ENCODE measurements at places on chromosomes 11 and 22.
A peak's percentile ranks its signal among the peaks of the same experiment; 100 is the strongest.

DNA sequence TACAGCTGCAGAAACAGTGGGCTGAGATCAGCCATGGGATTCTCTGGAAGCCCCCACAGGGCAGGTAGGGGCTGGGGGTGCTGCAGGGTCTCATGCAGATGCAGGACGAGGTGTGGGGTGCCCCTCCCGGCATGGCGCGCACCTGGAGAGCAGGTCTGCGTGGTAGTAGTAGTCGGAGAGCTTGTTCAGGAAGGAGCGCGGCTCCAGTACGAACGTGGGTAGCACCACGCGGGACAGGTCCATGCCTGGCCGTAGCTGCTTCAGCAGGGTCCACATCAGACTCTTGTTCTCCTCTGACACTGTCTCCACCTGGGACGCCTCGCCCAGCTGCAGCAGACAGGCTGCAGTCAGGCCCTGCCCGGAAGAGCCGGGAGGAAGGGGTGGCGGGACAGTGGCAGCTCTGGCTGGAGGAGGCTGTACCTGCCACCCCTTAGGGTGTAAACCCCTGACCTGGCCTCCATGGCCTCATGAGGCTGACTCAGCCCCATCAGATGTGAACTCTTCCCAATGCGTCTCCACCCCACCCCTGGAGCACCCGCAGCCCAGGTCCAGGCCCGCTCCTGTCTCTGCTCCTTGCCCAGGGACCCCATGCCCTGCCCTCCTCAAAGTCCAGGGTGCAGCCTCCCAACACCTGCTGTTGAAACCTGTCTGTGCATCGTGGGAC, 47.0 kb upstream of the CARS1 start:
- DNase-seq = no peak
- H3K4me1 ChIP-seq = no peaks in the 10 kb centered on the region
- H3K36me3 ChIP-seq = no peaks in the 10 kb centered on the region
- no peak overlapping the region for H3K4me3 ChIP-seq
- H3K27me3 ChIP-seq = no peaks in the 10 kb centered on the region

DNA sequence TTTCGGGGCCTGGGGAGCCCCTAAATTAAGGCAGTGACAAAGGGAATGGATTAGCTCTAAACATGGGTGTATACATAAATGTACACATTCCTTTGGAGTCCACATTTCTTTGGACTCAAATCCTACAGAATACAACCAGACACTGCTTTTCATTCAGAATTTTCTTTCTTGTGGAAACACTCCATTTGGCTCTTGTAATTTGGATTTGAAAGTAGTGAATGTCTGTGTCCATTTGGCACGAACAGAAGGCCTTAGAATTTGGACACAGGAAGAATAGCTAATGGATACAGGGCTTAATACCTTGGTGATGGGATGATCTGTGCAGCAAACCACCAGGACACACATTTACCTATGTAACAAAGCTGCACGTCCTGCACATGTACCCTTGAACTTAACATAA, 399.5 kb downstream of the NELL1 start:
- H3K4me1 ChIP-seq = no peaks in the 10 kb centered on the region
- no peaks in the 10 kb centered on the region for H3K27me3 ChIP-seq
- no peaks in the 10 kb centered on the region for H3K36me3 ChIP-seq
- DNase-seq = no peak

DNA sequence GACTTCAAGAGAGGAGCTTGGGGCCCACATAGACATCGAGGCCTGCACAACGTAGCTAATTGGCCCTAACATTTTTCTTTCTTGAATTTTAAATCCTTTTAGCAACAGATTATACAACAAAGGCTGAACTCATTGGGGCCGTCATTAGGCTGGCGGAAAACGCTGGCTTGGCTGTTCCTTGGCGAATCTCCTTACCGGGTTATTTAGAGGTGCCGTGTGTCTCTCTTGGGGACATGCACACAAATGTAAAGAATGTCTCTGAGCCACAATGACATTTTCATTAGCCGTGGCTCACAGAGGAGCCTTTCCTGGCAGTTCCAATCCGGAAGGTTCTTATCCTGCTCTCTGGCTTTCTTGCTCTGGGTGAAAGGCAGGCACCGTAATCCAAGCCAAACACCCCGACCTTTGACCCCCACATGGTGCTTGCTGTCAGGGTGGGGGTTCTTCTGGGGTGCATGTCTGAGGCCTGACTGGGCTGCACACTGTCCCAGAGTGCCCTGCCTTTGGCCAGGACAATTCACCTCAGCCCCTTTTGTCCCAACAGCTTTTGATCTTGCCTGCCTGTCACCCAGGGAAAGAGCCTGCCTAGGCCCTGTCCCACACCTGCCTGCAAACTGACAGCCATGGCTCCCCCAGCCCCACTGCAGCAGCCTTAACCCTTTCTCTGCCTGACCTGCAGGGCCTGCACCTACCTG, 9.2 kb upstream of the FGF3 start:
- no peak overlapping the region for H3K27ac ChIP-seq
- H3K27me3 ChIP-seq = peaks cover 16% of the 10 kb centered on the region

DNA sequence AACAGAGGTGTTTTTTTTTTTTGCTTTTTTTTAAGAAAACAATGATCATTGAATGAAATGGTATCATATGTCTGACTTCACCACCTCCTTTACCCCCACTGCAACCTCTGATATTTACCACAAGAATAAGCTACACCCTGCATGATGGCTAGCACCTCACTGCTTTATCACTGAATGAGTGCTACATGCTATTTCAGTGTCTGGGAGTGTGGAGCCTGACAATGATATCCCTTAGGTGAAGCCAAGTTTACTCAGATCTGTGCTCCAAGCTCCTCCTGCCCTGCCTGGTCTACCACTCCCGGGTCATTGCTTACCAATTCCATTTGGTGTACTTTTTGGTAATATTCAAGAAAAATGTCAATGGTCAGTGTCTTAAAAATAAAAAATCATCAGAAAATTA, 21.1 kb downstream of the MMP20 start:
- H3K4me1 ChIP-seq = no peaks in the 10 kb centered on the region
- no peaks in the 10 kb centered on the region for H3K36me3 ChIP-seq
- no peaks in the 10 kb centered on the region for H3K27me3 ChIP-seq
- no peak overlapping the region for H3K4me3 ChIP-seq
- no peak for DNase-seq

DNA sequence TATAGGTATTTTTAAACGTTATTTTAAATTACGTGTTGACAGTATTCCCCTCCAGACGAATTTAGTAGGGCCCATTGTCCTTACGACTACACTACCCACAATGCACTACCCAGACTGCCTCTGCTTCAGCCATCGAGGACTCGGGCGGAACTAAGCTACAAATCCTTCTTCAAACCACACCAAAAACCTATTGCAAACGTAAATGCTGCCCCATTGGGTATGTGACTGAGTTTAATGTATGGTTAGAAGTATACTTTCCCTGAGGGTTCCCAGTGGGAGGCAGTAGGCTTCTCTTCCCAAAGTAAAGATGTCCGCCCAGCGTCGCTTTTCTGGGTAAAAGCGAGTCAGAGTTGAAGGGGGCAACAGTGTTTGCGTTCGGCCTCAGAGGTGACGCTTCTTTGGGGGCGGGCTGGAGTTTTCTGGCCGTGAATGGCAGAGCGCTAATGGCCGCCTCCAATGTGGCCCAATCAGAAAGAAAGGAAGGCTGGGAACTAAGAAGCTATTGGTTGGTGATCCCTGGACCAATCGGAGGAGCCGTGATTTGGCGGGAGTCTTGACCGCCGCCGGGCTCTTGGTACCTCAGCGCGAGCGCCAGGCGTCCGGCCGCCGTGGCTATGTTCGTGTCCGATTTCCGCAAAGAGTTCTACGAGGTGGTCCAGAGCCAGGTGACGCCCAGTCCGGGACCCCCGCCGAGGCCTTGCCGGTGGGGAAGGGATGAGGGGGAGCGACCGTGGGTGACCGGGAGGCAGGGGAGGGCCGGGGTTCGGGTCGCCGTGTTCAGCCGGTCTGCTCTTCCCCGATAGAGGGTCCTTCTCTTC, at the start of gene CDC45:
Gene CDC45, plus strand, starts transcription at position 566 of the 818 bp plus-strand sequence. Its CDS starts 49 bp downstream, at position 615.
- H3K27me3 ChIP-seq = no peaks in the 10 kb centered on the region
- H3K4me1 ChIP-seq = peaks cover 5% of the 10 kb centered on the region
- peak within 1 kb of the TSS; percentile 99 for H3K27ac ChIP-seq
- peak; percentile 96 for DNase-seq
- H3K4me3 ChIP-seq = peak within 1 kb of the TSS; percentile 99
- no peaks in the 10 kb centered on the region for H3K36me3 ChIP-seq

- H3K27me3 ChIP-seq = no peaks in the 10 kb centered on the region
- peak overlapping the region; percentile 71 for H3K27ac ChIP-seq
- DNase-seq = no peak
These were observed 23.1 kb upstream of the CDC42EP2 start for GRCh38 chr11:65291613-65292012.

DNA sequence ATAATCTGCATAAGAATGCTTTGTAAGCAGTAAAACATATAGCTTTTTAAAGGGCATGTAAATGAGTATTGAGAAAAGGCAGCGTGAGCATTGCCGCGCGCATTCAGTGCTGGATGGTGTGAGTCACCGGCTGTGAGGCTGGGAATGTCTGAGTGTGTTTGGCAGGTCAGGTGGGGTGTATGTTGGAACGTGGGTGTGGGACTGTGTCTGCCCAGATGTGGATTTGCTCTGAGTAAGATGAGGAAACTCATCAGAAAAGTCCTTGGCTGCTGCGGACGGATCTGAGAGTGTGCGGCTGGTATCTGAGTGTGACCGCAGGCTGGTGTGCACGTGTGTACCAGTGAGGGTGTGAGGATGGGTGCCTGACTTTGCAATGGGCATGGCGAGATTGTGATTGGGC, 66.2 kb upstream of the NECTIN1 start:
- H3K27me3 ChIP-seq = no peaks in the 10 kb centered on the region
- H3K36me3 ChIP-seq = no peaks in the 10 kb centered on the region
- DNase-seq = no peak

DNA sequence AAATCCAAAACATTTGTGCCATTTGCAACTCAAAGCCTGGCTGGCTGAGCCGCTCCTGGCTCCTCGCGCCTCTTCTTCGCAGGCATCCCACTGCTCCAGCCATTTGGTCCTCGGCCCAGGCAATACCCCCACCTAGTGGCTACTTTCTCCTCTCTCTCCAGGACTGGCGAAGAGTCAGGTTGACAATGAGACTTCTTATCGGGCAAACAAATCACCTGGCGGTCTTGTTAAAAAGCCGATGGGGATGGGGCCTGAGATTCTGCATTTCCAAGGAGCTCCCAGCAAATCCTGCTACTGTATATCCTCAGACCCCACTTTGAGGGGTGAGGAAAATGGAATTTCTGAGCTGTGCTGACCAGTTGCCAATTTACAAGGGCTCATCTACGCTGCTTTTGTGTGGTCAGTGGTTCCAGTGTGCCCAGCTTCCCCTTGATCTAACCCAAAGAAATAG, 89.0 kb downstream of the ISX start:
- no peaks in the 10 kb centered on the region for H3K27me3 ChIP-seq
- DNase-seq = peak; percentile 19
- no peak overlapping the region for H3K4me3 ChIP-seq
- H3K27ac ChIP-seq = no peak overlapping the region

DNA sequence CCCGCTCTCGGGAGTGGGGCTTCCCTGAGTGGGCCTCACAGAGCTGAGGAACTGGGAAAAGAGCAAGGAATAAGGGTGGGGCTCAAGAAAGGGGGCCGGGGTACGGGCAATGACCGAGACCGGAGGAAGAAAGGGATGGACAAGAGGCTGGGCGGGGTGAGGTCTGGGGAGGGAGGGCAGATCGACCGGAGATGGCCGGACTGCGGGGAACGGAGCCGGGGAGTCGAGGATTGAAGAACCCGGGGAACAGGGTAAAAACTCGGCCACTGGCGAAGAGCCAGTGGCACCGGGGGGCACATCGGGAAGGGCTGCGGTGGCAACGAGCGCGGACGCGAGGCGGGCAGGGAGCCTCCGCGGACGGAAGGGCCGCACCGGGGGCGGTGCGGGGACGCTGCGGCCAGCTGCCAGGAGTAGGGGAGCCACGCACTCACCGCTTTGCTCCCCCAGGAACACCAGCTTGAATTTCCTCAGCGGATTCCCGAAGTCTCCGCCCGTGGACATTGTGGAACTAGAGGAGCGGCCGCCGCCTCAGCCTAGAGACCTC, 667 bp downstream of the RAB6A start:
- no peaks in the 10 kb centered on the region for H3K27me3 ChIP-seq
- peak overlapping the region; percentile 96 for H3K27ac ChIP-seq
- peak; percentile 61 for DNase-seq
- H3K4me3 ChIP-seq = peak overlapping the region; percentile 91
- no peaks in the 10 kb centered on the region for H3K4me1 ChIP-seq

DNA sequence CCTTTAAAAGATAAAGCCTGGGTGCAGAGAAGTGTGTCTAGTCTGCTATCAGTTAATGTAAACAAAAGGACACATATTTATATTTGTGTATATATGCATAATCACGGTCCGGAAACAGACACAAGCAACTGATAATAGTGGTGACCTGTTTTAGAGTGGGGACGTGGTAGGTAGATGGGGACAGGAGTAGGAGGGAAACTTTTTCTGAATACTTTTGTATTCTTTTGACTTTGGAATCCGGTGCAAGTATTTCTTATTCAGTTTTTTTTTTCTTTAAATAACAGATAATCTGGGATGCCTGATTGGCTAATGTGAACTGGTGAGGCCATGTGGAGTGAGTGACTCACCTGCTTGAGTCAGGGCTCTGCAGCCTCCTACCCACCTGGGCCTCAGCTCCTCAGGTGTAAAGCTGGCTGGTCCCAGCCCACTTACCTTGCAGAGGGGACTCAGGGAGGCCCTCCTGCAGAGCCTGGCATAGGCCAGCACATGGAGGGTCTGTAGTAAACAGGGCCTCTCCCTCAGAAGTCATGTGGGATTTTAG, 15.3 kb downstream of the MICAL2 start:
- no peaks in the 10 kb centered on the region for H3K27me3 ChIP-seq
- no peak overlapping the region for H3K4me3 ChIP-seq
- no peak overlapping the region for H3K27ac ChIP-seq
- no peaks in the 10 kb centered on the region for H3K4me1 ChIP-seq
- DNase-seq = no peak
- H3K36me3 ChIP-seq = no peaks in the 10 kb centered on the region

- no peak for DNase-seq
- H3K4me3 ChIP-seq = peak overlapping the region; percentile 63
- H3K4me1 ChIP-seq = no peaks in the 10 kb centered on the region
- H3K27ac ChIP-seq = peak overlapping the region; percentile 85
These were observed 632 bp upstream of the CCDC34 start for GRCh38 chr11:27363576-27364117.

- no peaks in the 10 kb centered on the region for H3K27me3 ChIP-seq
- H3K4me3 ChIP-seq = no peak overlapping the region
- H3K4me1 ChIP-seq = no peaks in the 10 kb centered on the region
These were observed 32.2 kb downstream of the ELMOD1 start for GRCh38 chr11:107623183-107623582.

DNA sequence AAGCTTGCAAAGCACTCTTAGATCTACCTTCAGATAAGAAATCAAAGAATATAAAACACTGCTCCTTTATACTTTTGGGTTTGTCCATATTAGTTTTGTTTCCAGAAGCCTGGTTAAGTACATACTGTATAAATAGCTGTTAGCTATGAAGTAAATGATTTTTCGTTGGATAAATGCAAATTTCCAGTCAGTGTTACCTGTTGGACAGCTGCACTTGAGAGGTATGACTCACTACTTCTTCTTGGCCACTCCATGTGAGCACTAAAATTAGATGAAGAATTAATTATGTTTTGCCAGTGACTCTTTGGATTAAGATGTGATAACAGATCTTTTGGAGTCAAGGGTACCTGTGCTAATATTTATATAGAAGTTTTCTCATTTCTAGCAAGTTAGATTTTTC, 9.5 kb upstream of the TSG101 start:
- no peak for DNase-seq
- no peaks in the 10 kb centered on the region for H3K36me3 ChIP-seq
- H3K27me3 ChIP-seq = no peaks in the 10 kb centered on the region
- H3K4me1 ChIP-seq = no peaks in the 10 kb centered on the region
- H3K4me3 ChIP-seq = no peak overlapping the region

GRCh38 chr11:117478926-117479325, 151.3 kb downstream of the CEP164 start:
- no peaks in the 10 kb centered on the region for H3K4me1 ChIP-seq
- no peak overlapping the region for H3K27ac ChIP-seq
- no peaks in the 10 kb centered on the region for H3K36me3 ChIP-seq
- H3K27me3 ChIP-seq = no peaks in the 10 kb centered on the region
